GF-D8 (cell line): ENCODE measurements at places on chromosomes 16 and 17.

GRCh38 chr16:60127196-60127595, 1393.1 kb upstream of the GOT2 start:
- DNase-seq, result no peak

DNA sequence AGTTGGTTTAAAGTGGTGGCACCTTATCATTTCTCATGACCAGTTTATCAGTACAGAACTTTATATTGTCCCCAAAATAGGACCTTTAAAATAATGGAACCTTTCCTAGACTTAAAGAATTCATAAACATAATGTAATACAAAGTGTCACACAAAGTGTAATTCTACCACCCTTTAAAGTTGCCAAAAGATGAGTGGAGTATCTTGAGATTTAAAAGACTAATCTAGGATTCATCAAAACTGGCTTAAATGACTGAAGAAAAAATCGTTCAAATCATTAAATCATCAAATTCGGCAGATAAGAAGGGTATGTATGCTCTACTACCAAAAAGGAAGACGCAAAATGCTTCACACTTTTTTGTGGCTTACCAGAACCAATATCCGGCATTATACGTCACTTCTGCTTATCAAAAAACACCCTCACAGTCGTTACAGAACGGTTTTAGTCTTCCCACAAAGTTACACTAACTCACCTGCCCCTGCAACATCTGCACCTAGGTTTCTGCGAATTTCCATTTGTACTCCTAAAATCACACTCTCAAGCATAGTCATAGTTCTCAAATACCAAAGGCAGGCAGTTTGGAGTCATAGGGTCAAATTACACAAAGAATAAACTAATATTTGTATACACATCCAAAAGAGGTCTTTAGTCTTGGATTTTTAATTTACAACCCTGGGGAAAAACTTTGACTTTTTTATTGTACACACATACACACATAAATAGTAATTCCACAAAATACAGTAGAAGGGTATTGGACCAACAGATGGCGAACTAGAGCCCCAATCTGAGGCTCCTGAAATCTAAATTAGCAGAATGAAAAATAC, 1.4 kb upstream of the KANSL1 start:
- peak; percentile 79 for DNase-seq

- DNase-seq, result no peak
Measured at GRCh38 chr17:19933221-19933620, 44.4 kb downstream of the AKAP10 start.

GRCh38 chr17:2978991-2979390, 84.4 kb downstream of the OR1D5 start:
- DNase-seq, result no peak

GRCh38 chr16:67419502-67419901, 3.2 kb upstream of the ZDHHC1 start:
- DNase-seq, result no peak

- no peak for DNase-seq
Measured at GRCh38 chr16:66888647-66889615, 8.6 kb downstream of the PDP2 start.

GRCh38 chr16:52095471-52095870, 451.5 kb downstream of the TOX3 start:
- no peak for DNase-seq

- DNase-seq, result no peak
Measured at GRCh38 chr17:81420769-81421462, 25.7 kb downstream of the BAHCC1 start.
